Amniotic stem cell (primary cell): ENCODE measurements at places on chromosomes 16 and 17.

DNA sequence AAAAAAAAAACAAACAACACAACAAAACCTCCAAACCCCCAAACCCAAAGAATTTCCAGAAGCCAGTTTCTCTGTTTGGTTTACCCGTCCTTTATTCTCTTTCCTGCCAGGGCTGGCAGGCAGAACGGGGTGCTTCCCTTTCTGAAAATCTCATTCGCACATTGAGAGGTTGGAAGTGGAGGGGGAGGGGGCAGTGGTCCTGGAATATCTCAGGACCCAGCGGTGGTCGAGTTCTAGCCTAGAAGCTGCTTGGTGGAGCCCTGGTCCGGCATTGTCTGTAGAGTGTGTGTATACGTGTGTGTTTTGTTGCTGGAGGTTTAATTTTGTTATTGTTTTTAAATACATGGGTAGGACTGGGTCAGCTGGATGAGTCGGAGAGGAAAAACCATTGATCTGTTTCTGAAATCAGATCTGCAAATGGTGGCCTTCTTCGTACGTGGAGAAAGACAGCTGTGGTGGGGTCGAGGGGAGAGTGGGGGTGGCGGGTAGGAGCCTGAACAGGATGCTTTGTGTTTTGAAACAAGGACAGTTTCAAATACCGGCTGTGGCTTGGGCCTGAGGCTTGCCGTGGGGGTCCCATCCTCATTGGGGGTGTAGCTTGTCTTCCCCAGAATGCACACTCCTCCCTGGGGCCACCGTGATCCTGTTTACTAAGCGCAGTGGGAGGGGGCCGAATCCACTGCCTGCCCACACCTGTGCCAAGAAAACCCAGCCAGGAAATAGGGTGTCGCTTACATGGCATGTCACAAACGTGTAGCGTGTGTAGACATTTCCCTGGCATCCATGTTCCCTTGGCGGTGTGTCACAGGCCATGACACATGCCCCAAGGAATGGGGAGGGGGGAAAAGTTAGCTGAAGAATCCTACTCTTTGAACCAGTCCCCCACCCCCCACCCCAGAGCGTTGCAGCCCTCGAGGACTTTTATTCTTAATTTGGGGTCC, 1.6 kb downstream of the CMIP start:
- no peak for DNase-seq

GRCh38 chr17:43389046-43389947, 9.5 kb upstream of the ARL4D start:
- DNase-seq, result peak; percentile 66

- no peak for DNase-seq
Measured at GRCh38 chr16:26963109-26963508, 103.6 kb upstream of the C16orf82 start.

- no peak for DNase-seq
Measured at GRCh38 chr16:2919511-2920255, 8.0 kb downstream of the FLYWCH1 start.

DNA sequence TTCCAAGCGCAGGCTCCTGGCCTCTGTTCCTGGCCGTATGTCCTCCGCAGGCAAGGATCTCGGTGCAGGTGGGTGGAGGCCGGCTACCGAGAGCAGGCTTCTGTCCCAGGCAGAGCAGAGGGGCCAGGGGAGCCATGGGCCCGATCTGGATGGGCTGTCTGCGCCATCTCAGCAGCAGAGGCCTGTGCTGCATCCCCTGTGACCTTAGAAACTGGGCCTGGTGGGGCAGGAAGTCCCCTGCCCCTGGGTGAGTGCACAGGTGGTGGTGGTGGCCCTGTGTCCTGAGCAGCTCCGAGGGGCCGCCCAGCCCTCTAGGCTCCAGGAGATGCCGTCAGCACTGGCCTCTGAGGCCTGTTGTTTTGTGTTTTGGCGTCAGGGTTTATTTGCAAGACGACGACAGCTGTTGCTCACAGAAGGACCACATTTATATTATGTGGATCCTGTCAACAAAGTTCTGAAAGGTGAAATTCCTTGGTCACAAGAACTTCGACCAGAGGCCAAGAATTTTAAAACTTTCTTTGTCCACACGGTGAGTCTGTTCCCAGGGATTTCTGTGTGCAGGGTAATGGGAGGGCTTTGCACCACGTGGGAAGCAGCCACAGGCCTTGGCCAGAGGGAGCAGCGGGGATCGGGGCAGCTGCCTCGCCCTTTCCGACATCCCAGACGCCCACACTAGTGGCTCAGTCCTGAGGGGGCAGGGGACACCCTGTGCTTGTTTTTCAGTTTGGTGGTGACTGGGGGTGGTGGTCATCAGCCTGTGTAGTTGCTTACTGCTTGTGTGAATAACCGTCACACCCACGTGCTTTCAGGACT, 59.1 kb downstream of the PDPK1 start:
- no peak for DNase-seq

DNA sequence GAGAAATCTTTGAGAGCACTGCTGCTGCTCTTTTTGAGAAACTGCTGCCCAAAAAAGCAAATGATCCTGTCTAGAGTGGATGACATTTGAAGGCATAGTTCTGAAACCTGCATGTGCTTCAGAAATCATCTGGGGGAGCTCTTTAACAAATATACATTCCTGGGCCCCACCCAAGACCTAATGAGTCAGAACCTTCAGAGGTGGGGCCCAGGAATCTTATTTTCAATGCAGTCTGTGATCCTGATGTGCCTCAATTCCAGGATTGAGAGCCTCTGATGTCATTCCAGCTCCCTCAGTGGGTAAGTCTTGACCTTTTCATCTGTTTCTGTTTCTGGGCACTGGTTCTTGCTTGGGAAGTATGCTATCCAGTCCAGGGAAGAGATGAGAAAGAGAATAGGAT, 42.3 kb downstream of the HNF1B start:
- DNase-seq, result peak; percentile 54

- no peak for DNase-seq
Measured at GRCh38 chr17:41686281-41686680, 2.4 kb upstream of the EIF1 start.

DNA sequence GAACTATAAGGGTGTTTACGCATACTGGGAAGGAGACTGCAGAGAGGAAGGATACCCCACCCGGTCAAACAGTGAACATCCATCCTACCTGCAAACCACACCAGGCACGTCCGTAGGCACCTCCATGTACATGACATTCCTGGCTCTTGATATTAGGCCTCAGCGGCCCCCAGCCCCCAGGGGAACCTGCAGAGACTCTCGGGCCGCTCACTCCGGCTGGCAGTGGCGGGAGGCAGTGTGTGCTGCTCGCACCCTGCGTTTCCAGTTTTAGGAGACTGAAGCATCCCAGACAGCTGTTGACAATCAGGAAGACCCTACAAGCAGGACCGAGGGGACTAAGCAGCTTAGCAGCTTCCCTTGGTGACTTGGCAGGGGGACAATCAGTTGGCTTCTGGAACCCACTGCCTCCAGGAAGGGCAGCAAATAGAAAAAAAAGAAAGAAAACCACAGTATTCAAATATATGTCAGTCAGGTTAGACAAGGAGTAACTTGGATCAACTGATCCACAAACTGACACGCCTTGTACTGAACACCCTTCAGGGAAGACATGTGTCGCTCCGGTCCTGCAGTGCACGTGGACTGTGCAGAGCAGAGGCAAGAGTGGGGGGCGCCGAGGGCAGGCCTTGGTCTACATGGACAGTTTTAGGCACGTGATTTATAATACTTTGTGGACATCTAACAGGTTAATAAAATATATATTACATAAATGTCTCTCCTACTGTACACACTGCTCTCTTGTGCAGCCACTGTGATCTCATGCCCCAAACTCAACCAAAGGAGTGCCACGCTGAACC, 29.9 kb upstream of the CLEC18B start:
- DNase-seq, result no peak

DNA sequence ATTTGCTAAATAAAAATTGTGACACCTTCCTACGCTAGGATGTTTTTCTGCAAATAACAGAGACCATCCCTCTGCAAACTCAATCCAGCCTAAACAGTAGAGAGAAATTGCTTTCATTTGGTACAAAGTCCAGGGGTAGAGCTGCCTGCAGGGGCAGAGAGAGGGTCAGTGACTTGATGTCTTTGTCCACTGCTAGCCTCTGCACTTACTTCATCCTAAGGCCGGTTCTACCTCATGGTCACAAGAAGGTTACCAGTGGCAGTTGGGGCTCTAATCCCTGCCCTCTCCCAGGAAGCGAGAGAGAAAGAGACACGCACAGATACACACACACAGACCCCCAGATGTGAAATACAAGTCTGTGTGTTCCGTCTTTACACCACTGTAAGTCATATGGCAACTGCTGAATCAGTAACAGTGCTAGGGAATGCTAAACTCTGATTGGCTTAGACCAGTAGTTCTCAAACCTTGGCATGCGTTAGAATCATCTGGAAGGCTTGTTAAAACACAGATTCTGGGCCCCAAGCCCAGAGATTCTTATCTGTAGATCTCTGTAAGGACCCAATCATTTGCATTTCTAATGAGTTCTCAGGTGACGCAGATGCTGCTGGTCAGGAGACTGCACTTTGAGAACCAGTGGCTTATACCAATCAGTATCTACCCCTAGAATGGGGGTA, 13.1 kb upstream of the LPCAT2 start:
- DNase-seq, result no peak

GRCh38 chr17:68564415-68565111, 36.6 kb downstream of the FAM20A start:
- DNase-seq, result no peak

GRCh38 chr16:89697616-89698331, 3.7 kb downstream of the SPATA2L start:
- no peak for DNase-seq

DNA sequence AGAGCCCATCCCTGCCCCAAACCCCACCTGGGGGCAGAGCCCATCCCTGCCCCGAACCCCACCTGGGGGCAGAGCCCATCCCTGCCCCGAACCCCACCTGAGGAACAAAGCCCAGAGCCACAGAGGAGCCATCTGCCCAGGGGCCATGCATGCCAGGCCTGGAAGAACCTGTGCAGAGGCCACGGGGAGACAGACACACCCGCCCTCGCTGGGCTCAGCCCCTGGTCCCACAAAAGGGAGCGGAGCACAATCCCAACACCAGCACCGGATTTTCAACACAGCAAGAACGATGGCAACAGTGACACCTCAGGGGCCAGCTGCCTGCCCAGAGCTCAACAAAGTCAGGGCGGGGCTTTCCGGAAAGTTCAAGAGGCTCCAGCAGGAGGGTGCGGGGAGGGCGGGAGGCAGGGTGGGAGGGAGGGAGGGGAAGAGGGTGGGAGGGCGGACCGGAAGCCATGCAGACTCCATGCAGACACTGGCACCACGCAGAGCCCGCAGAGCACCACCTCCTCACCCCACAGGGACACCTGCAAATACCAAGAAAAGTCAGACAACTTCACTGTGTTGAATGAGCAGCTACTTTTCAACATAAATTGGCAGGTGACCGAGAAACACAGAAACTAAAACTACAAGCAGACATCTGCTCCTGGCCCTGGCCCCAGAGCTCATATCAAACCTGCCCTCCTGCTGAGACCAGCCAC, 27.9 kb upstream of the C16orf95 start:
- DNase-seq, result no peak

GRCh38 chr16:17518441-17518840, 47.7 kb upstream of the XYLT1 start:
- peak; percentile 27 for DNase-seq

GRCh38 chr16:57324749-57325148, 33.8 kb upstream of the CCL22 start:
- no peak for DNase-seq

DNA sequence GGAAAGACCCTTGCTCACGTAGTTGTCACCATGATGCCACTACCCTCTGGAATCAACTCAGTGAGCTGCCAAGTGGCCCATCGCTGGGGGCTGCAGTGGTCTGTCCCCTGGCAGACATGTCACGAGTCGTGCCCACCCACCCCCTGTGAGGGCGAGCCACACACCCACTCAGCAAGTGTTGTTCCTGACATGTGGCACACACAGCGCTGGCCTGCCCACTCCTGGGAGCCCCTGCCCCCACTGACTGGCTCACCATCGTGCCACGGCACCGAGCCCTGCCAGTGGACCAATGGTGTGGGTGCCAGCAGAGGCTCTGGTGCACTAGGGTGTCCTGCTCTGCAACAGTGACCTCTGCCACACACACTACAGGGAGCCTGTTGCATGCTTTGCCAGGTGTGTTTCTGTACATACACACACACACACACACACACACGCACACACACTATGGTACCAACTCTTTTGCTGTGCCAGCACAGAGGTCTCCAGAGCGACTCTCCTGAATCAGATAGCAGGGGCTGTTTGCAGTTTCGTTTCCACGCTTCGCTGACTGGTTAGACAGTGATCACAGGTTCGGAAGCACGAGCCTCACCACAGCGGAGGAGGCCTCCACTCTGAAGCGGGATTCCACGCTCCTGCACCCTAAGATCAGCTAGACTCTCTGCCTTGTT, 7.7 kb downstream of the RTN4RL1 start:
- DNase-seq, result no peak

DNA sequence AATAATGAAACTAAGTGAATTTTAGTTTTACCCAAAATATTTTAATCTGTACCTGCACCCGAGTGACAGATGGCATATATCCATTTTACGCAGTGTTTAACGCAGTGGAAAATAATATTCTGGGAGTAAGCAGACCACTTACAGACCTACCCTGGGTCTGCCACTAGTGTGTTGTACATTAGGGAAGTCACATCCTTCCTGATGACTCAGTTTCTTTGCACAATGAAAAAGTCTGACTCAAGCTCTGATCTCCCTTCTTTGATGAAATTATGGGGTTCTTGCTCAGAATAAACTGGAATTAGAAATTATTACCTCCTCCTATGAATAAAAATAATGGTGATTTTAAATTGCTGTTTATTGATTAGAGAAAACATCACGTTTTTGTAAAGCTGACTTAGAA, 123.2 kb upstream of the AXIN2 start:
- DNase-seq, result no peak

GRCh38 chr16:65828296-65828695, 538.2 kb upstream of the CDH5 start:
- DNase-seq, result no peak
